ENCODE measurements at places on chromosomes 3 and 15. TPM values are rescaled to one million over a fixed set of nuclear protein-coding genes. Genes with fewer than 3 reads are reported as not detected.

Gene TPRG1
- total RNA-seq, result 8.6 TPM

Gene FSIP1
- total RNA-seq, result 4.2 TPM

Gene HESX1
- total RNA-seq, result 2.4 TPM

Gene AHSG
- not detected for total RNA-seq

Gene DAZL
- not detected for total RNA-seq

Gene RLBP1
- not detected for total RNA-seq

Gene SUSD5
- 2.9 TPM for total RNA-seq

All from fibroblast of the aortic adventitia (primary cell).